Thyroid gland (tissue), 4 donors: ENCODE measurements at places on chromosomes 3 and 15.

DNA sequence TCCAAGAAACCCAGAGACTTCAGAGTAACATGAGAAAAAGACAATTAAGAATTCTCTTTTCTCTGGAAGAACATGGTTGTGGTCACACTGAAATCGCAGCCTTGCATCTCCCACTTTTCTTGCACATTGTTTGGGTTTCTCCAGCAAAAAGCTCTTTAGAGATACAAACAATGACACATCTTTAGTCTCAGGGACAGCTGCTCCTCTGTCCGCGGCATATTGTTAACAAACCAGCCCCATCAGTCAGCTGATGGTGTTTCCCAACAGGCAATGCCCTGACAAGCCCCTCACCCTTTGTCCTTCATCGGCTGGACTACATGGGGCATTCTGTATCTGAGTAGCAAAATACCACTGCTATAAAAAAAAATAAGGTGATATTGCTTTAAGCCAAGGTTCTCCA lies 53.4 kb downstream of the UMPS start:
- H3K27me3 ChIP-seq = no peaks in the 10 kb centered on the region
- no peak overlapping the region for H3K4me3 ChIP-seq
- no peaks in the 10 kb centered on the region for H3K36me3 ChIP-seq
- H3K27ac ChIP-seq = peak overlapping the region; percentile 30
- H3K4me1 ChIP-seq = peaks cover 75% of the 10 kb centered on the region

DNA sequence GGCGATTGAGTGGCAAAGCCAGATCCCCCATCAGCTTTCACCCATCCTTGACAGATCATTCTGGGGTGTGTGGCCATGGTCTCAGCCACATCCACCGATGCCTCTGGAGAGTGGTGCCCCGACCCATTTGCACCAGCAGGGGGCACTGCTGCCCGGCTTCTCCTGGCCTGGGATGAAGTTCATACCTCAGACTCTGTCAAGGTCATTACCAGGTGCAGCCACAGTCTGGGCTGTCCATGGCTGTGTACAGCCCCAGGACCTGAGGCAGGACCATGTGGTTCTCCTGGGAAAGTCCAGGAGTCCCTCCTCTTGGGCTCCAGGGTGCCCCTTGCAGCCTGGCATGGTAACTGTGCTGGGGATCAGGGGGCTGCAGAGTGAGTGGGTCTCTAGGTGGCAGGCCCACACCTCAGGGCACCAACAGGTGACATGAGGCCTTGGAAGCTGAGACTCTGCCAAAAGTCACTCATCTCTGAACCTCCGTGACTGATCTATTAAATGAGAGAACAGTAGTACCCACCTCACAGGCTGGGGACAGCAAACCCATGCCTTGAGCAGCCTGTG lies 67.2 kb downstream of the CACNA2D2 start:
- H3K36me3 ChIP-seq = no peaks in the 10 kb centered on the region
- DNase-seq = peak; percentile 80
- H3K27me3 ChIP-seq = no peaks in the 10 kb centered on the region
- H3K4me1 ChIP-seq = no peaks in the 10 kb centered on the region

DNA sequence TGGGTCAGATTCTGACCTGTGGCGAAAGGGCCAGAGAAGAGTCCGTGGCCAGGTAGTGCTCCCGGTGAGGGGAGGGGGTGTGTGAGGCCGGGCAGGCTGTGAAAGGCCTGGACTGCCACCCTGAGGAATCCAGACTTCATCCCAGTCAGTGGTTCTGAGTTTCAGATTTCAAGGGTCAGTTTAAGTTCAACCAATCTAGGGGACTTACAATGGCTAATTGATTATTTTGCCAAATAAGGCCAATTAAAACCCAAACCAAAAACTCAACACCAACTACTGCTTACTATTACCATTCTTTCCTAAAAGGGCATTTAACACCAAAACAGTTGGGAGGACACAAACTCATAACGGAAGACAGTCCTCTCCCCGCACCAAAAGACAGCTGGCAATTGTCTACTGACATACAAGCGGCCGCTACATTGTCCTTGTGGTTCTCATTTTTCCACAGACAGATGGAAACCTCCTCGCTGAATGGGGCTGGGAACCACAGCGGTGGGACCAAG lies 30.5 kb downstream of the TMEM44 start:
- no peaks in the 10 kb centered on the region for H3K27me3 ChIP-seq
- no peak for DNase-seq
- no peak overlapping the region for H3K27ac ChIP-seq
- no peaks in the 10 kb centered on the region for H3K36me3 ChIP-seq
- H3K4me1 ChIP-seq = no peaks in the 10 kb centered on the region

DNA sequence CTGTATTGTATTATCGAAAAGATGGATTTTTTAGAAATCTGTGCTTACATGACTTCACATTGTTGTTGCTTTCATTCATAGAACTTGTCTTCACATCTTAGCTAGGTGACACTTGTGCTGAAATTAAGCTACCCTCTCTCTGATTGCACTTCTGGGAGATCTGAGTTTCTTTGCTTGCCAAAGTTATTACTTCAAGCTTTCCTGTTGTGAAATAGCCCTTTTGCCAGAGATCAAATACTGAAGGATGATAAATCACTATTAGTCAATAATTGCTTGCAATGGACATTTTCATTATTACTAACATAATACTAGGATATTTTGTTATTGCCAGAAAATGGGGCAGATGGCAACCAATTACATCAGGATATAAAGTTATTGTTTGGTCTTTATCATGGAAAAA lies 34.7 kb downstream of the PIK3CA start:
- no peaks in the 10 kb centered on the region for H3K27me3 ChIP-seq
- peaks cover 7% of the 10 kb centered on the region for H3K4me1 ChIP-seq
- no peak overlapping the region for H3K4me3 ChIP-seq
- no peak for DNase-seq

DNA sequence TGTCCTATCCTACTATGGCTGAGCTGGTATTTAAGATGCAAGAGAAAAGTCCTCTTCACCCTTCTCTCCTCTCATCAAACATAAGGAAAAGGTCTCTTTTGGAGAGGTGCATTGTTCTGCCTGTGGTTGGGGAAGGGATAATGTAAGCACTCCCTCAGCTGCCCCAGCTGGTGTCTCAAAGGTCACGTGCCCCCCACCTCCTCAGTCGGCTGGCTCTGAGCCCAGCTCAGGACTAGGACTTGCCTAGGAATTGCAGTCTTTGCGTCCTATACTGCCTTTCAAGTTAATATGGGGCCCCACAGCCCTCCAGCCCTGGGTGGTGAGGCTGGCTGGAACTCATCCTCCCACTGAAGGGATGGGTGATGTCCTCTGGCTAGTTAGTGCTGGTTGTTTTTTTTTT lies 29.7 kb downstream of the OR4F15 start:
- H3K4me1 ChIP-seq = no peaks in the 10 kb centered on the region
- no peak for DNase-seq
- no peaks in the 10 kb centered on the region for H3K27me3 ChIP-seq
- H3K4me3 ChIP-seq = no peak overlapping the region

- H3K36me3 ChIP-seq = no peaks in the 10 kb centered on the region
- DNase-seq = no peak
- H3K27me3 ChIP-seq = no peaks in the 10 kb centered on the region
- H3K4me3 ChIP-seq = no peak overlapping the region
- H3K27ac ChIP-seq = no peak overlapping the region
Observed at GRCh38 chr15:61318301-61318700, 89.2 kb upstream of the RORA start.

- H3K4me3 ChIP-seq = no peak overlapping the region
- H3K27me3 ChIP-seq = no peaks in the 10 kb centered on the region
- H3K36me3 ChIP-seq = no peaks in the 10 kb centered on the region
- no peak overlapping the region for H3K27ac ChIP-seq
- H3K4me1 ChIP-seq = peaks cover 19% of the 10 kb centered on the region
Observed at GRCh38 chr15:77860071-77860691, 217.3 kb downstream of the TBC1D2B start.

DNA sequence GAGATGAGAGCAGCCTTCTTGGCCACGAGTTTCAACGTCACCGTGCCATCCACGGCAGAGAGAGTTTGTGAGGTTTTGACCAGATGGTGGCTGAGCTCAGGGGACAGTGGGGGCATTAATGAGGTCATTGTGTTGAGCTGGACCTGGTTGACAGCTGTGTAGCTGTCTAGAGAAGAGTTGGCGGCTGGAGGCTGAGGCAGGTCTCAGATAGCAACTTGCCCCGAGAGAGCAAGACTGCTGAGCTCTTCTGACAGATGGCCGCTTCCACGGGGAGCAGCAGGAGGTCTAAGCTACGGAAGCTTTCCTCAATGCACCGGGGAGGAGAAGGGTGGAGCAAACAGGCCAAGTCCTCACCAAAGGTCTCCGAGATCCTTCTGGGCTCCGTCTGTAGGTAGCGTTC lies 44.8 kb upstream of the EIF5A2 start:
- DNase-seq = no peak
- H3K27me3 ChIP-seq = no peaks in the 10 kb centered on the region
- no peaks in the 10 kb centered on the region for H3K4me1 ChIP-seq

- DNase-seq = no peak
- H3K36me3 ChIP-seq = peaks cover 9% of the 10 kb centered on the region
- no peak overlapping the region for H3K4me3 ChIP-seq
- H3K4me1 ChIP-seq = no peaks in the 10 kb centered on the region
Observed at GRCh38 chr3:23900744-23901143, 16.0 kb downstream of the NKIRAS1 start.

- H3K27me3 ChIP-seq = no peaks in the 10 kb centered on the region
- no peak for DNase-seq
- no peaks in the 10 kb centered on the region for H3K36me3 ChIP-seq
- no peak overlapping the region for H3K4me3 ChIP-seq
Observed at GRCh38 chr3:67196677-67197076, 198.6 kb downstream of the KBTBD8 start.

- no peak overlapping the region for H3K4me3 ChIP-seq
- no peak overlapping the region for H3K27ac ChIP-seq
- H3K36me3 ChIP-seq = no peaks in the 10 kb centered on the region
- DNase-seq = no peak
- no peaks in the 10 kb centered on the region for H3K27me3 ChIP-seq
- H3K4me1 ChIP-seq = no peaks in the 10 kb centered on the region
Observed at GRCh38 chr3:191141728-191142127, 57.3 kb upstream of the OSTN start.

- H3K27ac ChIP-seq = no peak overlapping the region
- no peaks in the 10 kb centered on the region for H3K36me3 ChIP-seq
- no peak overlapping the region for H3K4me3 ChIP-seq
- peak; percentile 82 for DNase-seq
Observed at GRCh38 chr3:181709537-181710279, 2.0 kb upstream of the SOX2 start.

DNA sequence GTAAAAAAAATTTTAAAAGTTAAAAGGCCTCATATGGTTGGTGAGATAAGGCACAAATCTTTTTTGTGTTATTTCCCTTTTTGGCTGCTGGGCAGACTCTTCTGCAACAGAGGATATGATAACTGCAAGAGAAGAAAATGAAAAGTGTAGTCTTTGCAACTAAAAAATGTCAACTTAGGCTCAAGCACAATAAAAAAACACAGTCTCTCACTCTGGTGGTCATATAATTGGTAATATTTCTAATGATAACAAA lies 15.4 kb downstream of the COMMD2 start:
- DNase-seq = no peak
- H3K4me1 ChIP-seq = peaks cover 15% of the 10 kb centered on the region
- H3K27me3 ChIP-seq = no peaks in the 10 kb centered on the region
- H3K4me3 ChIP-seq = no peak overlapping the region
- H3K27ac ChIP-seq = peak overlapping the region; percentile 9
- peaks cover 7% of the 10 kb centered on the region for H3K36me3 ChIP-seq

DNA sequence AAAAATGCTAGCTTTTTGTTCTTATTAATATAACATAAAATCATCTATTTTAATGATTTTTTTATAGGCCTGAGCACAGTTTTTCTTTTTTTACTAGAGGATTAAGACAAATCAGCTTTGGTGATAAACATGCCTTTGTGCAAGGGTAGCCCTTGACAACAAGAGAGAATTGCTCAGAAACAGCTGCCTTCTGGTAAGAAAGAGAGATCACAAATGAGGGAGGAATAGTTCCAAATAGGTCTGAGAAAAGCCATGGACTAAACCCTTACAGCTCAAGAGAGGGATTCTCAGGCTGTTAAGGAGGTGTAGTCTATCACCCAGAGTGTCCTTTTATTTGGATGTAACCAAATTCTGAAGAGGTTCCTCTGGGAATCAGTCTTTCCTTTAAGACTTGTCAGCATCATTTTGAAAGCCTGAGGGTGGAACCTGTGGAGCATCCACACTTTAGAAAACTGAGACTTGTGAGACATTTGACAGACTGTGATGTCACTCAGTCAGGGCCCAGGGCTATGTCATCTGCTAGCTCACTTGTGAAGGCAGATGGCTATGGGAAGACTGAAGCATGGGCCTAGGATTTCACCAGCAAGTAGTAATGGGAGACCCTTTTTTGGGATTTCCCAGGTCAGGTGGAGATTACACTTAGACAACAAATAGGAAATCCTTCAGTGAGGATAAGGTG lies 102.9 kb upstream of the KCNAB1 start:
- no peak for DNase-seq
- no peaks in the 10 kb centered on the region for H3K27me3 ChIP-seq
- H3K27ac ChIP-seq = no peak overlapping the region
- no peaks in the 10 kb centered on the region for H3K36me3 ChIP-seq
- no peaks in the 10 kb centered on the region for H3K4me1 ChIP-seq
- H3K4me3 ChIP-seq = no peak overlapping the region

- DNase-seq = no peak
- no peak overlapping the region for H3K27ac ChIP-seq
- H3K4me1 ChIP-seq = no peaks in the 10 kb centered on the region
- H3K4me3 ChIP-seq = no peak overlapping the region
Observed at GRCh38 chr3:17054301-17054981, 169.7 kb downstream of the PLCL2 start.

DNA sequence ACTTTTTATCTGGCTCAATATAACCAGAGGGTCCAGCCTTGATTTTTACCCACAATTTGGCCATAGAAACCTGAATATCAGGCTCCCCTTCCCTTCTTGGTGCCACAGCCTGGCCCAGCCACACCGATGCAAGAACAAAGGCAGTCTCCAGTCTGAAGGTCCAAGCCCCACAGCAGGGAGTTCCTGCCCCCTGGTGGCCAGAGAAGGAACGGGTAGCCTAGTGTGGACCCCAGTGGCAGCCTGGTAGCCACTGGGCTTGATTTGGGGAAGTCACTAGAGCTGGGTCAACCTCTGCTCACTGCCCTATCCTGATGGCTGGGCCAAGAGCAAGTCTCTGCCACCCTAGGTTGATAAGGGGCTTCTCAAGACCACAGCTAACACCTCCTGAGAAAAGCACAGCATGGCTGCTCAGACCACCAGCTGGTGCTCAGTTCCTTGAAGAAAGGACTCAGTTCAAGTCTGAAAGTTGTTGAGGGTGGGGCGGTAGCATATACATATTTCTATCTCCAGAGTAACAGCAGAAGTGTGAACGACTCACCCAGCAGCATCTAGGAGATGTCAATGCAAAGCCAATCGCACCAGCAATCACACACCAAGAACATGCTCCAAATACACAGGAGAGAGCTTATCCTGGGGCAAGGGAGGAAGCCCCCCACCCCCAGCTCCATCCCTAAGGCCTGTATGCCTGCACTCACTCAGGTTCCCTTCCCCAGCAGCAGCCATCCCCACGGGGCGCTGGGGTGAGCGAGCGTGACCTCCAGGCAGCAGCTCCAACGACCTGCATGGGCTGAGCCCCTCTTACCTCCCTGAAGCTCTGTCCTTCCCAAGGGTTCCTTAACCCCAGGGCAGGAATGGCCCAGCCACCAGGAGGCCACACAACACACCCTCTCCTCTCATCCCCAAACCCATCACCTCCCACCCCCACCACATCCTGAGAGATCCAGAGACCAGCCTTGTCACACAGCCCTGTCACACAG lies 7.6 kb downstream of the PFKFB4 start:
- H3K4me3 ChIP-seq = no peak overlapping the region
- H3K27me3 ChIP-seq = no peaks in the 10 kb centered on the region
- no peaks in the 10 kb centered on the region for H3K36me3 ChIP-seq
- H3K4me1 ChIP-seq = no peaks in the 10 kb centered on the region
- H3K27ac ChIP-seq = no peak overlapping the region

- no peaks in the 10 kb centered on the region for H3K36me3 ChIP-seq
- peaks cover 1% of the 10 kb centered on the region for H3K4me1 ChIP-seq
- no peak for DNase-seq
- H3K27me3 ChIP-seq = no peaks in the 10 kb centered on the region
- no peak overlapping the region for H3K27ac ChIP-seq
Observed at GRCh38 chr3:23882487-23882918, 34.3 kb downstream of the NKIRAS1 start.
